ENCODE measurements at places on chromosomes 12 and 14.

GRCh38 chr12:79373896-79374499 is 316.8 kb downstream of the PAWR start:
- no peak for DNase-seq

DNA sequence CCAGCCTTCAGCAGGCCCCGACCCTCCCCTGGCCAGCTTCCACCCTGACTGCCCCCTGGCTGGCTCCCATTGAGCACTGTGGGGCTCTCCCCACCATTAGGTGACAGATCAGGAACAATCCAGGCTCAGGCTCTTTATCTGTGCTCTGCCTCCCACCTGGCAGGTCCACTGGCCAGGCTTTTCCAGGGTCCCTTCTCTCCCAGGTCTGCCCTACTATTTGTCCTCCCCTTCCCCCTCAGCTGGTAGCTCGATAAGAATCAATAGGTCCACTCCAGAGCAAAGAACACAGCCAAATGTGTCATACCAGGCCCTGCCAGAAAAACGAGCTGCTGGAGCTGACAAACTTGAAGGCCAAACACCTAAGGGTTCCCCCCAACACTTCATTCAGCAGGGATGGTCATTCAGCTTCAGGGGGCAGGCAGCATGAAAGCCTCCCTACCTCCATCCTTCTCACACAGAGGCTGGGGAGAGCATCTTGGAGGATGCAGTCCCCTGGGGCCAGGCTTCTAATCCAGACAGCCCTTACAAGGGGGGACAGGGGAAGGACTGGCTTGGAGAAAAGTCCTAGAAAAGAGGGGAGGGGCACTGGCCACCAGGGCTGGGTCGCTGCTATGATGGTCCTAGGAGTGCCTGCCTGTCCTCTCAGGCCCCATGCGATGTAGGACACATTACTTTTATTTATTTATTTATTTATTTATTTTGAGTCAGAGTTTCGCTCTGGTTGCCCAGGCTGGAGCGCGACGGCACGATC is 1.9 kb upstream of the KRT18 start:
- no peak for DNase-seq

DNA sequence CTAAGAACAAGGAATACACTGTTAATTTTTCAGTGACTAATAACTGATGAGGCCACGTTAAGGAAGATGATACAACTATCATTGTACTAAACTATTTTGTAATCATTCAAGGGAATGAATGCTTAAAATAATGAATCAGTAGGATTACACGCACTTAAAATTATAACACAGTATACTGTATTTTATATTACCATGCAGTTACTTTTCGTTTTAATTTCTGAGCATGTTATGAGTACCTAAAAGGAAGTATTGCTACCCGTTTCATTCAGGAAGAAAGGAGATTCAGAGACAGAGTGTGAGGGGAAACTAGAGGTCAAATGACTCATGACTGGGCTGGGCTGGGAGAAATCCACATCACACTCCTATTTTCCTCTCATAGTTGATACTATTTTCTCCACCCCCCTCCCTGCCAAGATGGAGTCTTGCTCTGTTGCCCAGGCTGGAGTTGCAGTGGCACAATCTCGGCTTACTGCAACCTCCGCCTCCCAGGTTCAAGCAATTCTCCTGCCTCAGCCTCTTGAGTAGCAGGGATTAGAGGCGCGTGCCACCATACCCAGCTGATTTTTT is 202.0 kb downstream of the PPM1H start:
- no peak for DNase-seq

- DNase-seq = no peak
These were observed 161.7 kb downstream of the SLC15A4 start for GRCh38 chr12:128662101-128662500.

DNA sequence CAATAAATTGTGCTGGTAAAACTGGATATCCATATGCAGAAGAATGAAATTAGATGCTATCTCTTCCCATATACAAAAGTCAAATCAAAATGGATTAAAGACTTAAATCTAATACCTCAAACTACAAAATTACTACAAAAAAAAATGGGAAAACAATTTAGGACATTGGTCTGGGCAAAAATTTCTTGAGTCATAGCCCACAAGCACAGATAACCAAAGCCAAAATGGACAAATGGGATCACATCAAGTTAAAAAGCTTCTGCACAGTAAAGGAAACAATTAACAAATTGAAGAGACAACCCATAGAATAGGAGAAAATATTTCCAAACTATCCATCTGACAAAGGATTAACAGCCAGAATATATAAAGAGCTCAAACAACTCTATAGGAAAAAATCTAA is 264.6 kb downstream of the NUAK1 start:
- DNase-seq = no peak

DNA sequence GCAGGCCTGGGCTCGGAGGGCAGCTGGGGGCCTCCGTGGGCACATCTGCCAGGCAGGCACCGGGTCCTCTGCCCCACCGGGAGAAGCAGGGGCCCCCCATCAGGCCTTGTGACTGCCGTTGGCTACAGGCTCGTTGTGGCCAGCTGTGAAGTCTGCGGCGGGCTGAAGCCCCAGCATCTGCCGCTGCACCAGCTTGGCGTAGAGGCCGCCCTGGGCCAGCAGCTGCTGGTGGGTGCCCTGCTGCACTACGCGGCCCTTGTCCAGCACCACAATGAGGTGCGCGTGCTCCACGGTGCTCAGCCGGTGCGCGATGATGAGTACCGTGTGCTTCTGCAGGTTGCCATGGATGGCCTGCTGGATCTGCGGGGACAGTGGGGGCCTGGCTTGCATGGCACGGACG is 33.9 kb upstream of the VPS37B start:
- no peak for DNase-seq

DNA sequence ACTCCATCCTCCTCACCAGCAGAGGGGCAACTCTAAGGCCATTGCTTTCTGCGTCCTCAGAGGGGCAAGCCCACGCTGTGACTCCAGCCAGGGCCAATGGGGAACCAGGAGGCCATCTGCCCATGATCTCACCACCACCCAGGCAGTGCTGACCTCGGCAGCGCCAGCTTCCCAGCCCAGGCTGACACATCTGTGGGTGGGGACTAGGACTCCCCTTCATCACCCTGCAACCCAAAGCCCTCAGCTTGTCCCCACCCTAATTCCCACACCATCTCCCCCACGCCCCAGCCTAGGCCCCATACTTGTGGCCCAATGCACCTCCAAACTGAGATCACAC is 58.6 kb downstream of the VWF start:
- DNase-seq = no peak

DNA sequence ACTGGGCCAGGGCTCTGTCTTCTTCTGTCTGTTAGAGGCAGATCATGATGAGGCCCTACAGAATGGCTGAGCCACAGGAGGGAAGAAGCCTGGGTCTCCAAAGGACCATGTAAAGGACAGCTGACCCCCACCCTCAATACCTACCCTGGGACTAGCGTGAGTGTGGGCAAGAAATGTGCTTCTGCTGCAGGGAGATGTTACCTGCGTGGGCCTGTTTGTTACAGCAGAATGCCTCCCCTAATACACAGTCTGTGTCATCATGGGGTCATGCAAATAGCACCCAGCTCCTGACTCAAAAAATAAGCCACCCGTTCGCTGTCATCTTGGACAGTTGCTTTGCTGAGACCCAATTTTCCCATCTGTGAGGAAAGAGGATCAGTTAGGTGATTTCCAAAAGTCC is 90.6 kb downstream of the CALM1 start:
- no peak for DNase-seq

DNA sequence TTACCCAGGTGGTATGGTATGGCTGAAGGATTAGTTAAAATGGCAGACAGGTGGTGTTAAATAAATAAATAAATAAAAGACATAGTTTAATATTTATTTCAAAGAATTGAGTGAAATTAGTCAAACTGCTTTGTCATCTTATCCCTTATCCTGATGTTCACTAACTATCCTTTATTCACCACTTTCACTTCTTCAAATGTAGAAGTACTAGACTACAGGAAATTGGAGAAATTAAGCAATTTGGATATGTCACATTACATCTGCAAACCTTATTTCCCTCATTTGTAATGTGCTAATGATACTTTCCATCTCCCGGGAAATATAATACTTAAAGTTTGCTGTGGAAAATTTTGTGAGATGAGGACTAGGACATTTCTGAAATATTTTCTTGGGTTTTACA is 1195.7 kb downstream of the LRFN5 start:
- no peak for DNase-seq
